Activated CD4-positive, alpha-beta T cell treated with anti-CD3 and anti-CD28 coated beads, Interleukin-2, amount 50 U/mL, for 24 hours (primary cell): ENCODE measurements at places on chromosomes 4 and X.

DNA sequence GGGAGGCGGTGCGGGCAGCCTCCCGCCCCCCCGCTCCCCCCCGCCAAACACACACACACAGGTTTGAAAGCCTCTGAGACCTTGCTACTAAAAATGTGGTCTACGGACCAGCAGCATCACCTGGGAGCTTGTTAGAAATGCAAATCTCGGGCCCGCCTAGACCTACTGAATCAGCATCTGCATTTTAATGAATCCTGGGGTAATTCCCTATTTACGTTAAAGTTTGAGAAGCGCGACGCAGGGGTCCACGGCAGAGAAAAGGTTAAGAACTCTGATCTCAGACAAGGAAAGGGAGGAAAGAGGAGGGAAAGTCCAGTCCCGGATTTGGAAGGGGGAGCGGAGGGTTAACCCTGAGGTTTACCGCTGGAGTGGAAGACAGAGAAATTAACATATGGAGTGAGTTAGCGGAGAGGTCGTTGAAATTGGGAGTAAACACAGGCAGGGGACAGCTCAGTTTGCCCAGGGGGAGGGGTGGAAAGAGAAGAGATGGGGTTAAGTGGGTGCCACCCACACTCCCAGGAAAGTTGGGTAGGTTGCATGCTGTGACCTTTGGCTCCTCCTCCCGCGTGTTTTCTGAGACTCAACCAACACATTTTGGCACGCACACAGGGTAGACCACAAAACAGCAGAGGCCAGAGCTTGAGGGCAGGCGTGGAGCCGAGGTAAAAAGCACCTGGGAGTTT, 483.6 kb downstream of the BCOR start:
- peak; percentile 46 for DNase-seq

DNA sequence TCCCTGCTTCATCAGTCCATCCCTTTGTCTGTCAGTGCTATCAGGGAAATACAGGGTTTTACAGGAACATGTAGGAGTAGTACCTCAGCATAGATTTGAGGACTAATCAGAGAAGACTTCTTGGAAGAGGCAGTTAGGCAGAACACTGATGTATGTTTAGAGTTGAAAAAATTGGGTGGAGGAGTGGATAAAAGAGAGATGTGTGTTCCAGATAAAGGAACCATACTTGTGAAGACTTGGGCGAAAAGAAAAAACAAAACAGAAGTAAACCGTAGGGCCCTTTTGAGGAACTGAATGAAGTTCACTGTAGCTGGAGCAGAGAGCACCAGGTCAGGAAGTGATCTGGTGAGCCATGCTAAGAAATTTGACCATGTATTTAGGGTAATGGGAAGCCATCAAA, 32.3 kb downstream of the AFF1 start:
- DNase-seq, result no peak

- no peak for DNase-seq
Measured at GRCh38 chrX:133649651-133650050, 234.4 kb upstream of the GPC4 start.

DNA sequence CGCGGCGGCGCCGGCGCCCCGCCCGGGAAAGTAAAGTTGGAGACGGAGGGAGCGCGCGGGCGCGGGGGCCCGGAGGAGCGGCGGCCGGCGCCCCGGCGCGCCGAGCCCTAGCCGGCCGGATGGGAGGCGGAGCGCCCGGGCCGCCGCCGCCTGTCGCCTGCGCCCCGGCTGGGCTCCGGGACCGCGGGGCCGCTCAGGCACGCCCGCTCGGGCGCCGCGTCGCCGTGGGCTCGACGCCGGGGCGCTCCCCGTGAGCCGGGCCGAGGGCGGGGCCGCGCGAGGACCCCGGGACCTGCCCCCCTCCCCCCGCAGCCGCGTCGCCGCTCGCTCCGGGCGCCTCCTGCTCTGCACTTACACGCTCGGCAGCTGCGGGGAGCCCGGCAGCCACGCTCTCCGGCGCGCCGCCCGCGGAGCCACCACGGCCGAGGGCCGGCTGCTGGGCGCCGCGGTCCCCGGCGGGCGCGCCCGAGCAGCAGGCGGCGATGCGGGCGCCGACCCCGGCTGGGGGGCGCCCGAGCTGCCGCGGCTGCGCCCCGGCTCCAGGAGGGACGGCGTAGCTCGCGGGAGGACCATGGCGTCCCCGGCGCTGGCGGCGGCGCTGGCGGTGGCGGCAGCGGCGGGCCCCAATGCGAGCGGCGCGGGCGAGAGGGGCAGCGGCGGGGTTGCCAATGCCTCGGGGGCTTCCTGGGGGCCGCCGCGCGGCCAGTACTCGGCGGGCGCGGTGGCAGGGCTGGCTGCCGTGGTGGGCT, at the start of gene ADRA2C:
Gene ADRA2C (plus strand): TSS at position 350 of the 749 bp plus-strand sequence. CDS start 222 bp downstream, at position 572.
- DNase-seq, result no peak

- no peak for DNase-seq
Measured at GRCh38 chr4:173189117-173189693, 20.6 kb downstream of the GALNT7 start.

- no peak for DNase-seq
Measured at GRCh38 chr4:100823066-100823992, 305.5 kb upstream of the EMCN start.

GRCh38 chrX:9867226-9867625, 81.0 kb downstream of the SHROOM2 start:
- no peak for DNase-seq

DNA sequence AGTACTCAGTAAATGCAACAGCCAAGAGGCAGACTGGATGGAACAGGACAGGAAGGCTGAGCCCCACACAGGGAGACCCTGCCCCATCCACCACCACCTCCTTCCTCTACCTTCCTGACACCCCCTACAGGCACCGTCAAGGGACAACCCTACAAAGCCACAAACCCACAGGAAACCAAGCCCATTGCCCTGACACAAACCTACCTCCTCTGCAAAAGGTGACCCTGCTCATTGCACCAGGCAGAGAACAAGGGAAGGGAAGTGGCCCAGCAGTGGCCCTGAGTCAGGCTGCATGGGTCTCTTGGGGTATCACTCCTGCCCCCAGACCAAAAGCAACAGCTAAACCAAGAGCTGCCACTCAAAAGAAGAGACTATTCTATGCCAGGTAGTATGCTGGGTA, 21.0 kb downstream of the JAKMIP1 start:
- DNase-seq, result no peak

DNA sequence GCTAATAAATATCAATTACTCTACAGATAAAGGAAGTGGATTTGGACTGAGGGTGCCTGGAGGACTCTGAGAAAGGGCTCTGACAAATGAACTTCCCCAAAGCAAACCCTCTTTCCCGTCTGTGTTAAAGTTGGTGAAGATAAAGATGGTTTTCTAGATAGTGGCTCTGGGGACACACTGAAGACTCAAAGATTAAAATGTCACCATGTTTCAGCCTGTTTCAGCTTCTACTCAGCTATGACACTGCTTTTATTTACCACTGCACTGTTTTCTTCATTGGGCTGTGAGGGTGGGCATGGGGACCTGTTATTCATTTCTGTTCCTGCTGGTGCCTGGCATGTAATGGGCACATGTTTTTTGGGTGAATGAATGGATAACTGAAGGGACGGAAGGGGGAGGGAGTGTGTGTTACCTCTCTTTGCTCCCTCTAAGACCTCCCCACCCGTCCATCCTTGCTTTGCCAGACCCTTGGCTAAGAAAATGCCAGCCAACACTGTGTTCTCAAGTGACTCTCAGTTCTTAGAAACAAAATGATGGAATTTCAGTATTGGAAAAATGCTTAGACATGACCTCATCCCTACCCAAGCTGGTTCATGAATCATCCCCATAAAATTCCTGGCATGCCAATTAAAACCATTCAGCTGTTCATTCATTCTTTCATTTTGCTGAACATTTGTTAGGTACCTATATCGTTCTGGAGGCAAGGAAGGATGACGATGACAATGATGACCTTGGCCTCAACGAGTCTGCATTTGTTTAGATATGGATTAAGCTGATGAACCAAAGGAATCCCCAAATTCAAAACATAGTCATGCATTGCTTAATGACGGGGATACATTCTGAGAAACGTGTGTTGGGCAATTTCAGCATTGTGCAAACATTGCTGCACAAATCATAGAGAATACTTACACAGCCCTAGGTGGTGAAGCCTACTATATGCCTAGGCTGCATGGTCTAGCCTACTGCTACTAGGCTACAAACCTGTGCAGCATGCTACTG, 13.4 kb upstream of the STK32B start:
- no peak for DNase-seq

- DNase-seq, result no peak
Measured at GRCh38 chrX:23844502-23845138, 61.6 kb downstream of the SAT1 start.
